ENCODE measurements at places on chromosomes 12 and 14. TPM values are rescaled to one million over a fixed set of nuclear protein-coding genes. Genes with fewer than 3 reads are reported as not detected.
A peak's percentile ranks its signal among the peaks of the same experiment; 100 is the strongest.

GRCh38 chr12:90020014-90020413 lies 311.4 kb upstream of the ATP2B1 start:
- no peak for DNase-seq

DNA sequence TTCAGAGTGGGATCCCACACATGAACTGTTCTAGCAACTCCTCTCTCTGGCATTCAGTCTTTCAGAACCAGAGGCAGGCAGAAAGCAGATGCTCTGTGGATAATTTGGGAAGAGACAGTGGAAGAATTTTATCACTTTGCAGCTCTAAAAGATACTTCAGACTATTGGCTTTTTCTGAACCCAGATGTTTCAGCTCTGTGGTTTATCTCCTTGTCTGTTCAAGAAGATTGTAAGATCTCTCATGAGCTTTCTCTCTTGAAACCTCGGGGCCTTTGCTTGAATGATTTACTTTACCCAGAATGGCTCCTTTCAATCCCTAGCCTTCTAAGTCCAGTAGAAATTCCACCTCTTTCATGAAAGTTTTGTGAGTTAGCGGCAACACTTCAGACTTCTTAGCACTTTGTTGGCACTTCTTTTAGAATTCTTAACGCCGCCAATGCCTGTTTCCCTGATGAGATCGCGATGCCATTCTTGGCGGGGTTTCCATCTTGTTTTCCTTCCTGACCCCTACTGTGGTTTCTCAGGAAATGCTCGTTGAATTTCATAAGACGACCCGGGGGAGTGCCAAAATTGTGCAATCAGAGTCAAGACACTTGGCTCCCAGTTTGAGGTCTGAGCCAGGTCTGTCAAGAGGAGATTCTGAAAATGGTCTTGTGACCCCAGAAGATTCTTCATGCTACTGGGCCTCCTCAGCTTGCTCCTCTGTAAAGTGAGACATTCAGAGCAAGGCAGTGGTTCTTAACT lies 107.0 kb upstream of the PRICKLE1 start:
- peak; percentile 94 for DNase-seq

GRCh38 chr12:79883216-79883615 lies 51.7 kb downstream of the PPP1R12A start:
- no peak for DNase-seq

PRORP gene
- total RNA-seq = 12.6 TPM

Measured in right atrium auricular region (tissue), 2 donors.